NCI-H187 treated with DMSO at 0.1 percent for 48 hours (cell line): ENCODE measurements at places on chromosomes 4 and X.

DNA sequence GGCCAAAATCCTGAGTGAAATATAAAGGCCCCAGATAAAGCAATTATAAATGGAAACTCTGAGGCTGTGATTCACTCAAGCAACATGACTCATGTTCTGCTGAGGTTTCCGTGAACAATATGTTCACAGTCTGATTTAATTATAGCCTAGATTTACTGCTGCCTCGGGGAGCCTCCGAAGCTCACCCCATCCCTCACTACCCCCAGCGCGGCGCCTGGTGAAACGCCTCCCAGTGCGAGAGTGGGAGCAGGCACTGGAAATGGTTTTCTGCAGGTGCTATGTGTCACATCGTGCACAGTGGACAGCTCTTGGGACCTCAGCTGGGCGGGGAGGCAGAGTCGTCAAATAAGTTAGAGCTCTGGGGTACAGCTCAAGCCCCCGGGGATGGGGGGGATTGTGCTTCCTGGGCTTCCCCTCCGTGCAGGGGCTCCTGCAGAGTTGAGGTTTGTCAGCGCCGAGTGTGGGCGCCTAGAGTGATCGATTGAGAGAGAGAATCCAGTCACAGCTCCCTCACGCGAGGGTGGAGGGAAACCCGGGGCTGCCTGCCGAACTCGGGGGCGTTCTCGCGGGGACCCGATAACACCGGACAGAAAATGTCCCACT is 110.6 kb downstream of the PHKA2 start:
- no peak for DNase-seq

DNA sequence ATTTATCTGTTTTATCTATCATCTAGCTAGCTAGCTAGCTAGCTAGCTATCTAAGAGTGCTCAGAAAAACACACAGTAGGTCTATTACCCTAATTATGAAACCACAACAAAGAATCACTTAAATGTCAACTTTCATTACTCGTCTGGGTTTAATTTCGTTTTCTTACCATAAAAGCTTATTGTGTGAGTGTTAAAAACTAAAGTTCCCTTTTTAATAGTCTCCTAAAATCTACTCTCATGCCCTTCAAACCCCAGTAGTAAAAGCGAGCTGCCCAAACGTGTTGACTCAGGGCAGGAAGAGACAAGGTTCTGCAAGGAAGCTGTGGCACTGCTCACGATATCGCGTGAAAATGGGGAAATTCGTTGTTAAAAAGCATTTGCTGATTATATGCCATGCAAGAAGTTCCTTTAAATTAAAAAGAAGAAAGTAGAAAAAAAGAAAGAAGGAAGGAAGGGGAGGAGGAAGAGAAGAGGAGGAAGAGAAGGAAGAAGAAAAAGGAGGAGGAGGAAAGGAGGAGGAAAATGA is 595 bp downstream of the MBNL3 start:
- DNase-seq: no peak

DNA sequence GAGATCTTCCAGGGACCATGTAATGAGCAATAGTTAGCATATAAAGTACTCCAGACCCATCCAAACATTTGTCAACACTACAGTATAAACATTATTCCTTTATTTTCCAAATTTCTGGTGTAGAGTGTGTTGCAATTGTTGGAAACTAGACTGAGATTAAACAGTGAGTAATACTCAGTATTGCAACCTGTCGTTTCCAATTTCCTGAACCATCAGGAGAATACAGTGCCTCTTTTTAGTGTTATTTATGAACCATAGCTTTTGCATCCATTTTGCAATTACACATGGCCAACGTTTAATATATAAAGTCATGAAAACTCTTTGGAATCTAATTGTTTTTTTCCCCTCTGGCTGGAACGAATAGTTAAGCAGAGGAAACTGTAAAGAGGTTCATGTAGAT is 58.3 kb upstream of the DHRSX start:
- DNase-seq: no peak

- no peak for DNase-seq
These were observed 25.5 kb downstream of the HPGD start for GRCh38 chr4:174496631-174497432.

- DNase-seq: no peak
These were observed 47.5 kb upstream of the UGT2B15 start for GRCh38 chr4:68717999-68718398.

DNA sequence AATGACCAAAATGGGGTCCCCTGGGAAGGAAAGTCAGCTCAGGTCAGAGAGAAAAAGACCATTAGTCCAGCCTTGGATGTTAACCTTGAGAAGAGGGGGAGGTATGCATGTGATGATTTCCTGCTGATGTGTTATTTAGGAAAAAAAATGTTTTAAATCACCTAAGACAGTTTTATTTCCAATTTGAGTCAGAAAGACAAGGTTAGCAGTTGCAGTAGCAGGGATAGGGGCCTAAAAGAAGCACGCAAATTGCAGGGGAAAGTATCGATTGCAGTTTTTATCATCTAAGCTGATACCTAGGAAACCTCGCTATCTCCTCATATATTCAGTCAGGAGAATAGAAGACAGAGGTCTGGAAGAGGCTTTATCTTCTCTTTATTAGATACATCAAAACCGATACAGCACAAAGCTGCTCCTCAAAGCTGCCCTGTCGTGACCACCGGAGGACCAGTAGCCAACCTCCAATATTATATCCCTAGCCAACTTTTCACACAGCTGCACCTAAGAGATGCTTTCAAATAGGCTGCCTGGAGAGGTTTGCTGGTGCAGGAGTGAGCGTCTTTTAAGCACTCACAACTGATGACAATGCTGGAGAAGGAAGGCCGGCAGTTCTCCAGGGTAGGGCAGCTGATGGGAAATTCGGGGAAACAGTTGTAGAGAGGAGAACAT is 289.4 kb downstream of the INPP4B start:
- DNase-seq: no peak

- DNase-seq: no peak
These were observed 336.4 kb upstream of the HAND2 start for GRCh38 chr4:173866322-173867026.

- DNase-seq: no peak
These were observed 69.9 kb upstream of the TNIP3 start for GRCh38 chr4:121233982-121234381.

- DNase-seq: no peak
These were observed 27.4 kb downstream of the FAM13A start for GRCh38 chr4:89029591-89029990.

DNA sequence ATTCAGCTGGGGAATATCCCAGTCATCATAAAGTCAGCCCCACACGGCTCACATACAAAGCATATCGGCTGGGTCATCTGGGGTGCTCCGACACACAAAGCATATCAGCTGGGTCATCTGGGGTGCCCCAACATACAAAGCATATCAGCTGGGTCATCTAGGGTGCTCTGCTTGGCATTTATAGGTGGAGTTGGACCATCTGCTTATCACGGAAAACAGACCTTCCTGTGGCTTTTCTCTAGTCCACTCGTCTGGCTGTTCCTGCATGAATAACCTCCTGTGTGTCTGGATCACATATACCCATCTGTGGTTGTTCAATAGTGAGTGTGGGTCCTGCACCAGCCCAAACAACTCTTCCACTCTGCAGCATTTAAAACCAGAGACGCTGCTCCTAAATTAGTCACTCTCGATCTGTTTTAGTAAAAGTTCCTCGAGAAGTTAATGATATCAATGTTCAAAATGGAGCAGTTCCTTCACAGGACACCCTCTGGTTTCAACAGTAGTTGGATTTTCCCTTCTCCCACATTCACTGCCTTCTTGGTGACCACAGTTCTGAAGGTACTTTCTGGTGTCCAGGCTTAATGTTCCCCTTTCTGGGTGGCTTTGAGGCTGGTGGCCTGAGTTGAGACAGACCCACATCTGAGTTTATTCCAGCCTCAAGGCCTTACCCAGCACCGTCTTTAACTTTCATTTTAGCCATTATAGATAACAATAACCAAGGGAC is 70.0 kb upstream of the FRG1 start:
- no peak for DNase-seq

DNA sequence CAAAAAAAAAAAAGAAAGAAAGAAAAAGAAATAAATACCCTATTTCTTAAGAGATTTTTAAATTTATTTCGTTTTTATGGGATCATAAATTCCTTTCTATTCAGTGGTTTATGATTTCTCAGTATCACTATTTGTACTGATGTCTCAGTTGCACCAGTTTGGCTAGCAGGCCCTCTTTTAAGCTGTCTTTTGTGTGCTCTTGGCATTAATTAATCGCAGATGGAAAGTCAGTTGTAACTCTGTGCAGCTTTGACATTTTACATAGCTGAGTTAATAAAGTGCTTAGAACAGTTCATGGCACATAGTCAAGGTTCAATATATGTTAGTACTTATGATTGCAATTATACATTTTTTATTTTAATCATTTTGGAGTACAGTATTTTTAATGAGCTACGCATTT is 123.7 kb upstream of the NUDT6 start:
- no peak for DNase-seq

DNA sequence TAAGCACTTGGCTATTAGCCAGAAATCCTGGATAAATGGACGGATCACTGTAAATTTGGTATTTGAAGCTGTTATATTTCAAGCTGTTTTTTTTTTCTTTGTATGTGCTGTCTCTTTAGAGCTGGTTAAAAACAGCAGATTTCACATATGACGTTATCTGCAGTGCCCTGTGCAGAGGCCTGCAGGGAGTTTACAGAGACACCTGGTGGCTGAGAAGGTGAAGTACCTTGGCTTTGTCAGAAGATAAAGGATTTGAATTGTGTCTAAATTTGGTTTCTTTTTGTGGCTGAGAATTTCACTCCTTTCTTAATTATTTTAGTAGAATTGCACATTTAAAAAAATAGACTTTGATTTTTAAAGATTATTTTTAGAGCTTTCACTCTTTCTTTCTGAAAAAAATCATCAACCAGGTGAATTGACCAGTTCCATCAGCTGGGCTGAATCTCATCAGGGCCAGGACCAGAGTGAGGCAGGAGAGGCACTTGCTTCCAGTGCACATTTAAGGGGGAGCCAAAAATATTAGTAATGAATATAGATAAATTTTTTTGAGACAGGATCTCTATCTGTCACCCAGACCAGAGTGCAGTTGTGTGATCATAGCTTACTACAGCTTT is 9.6 kb upstream of the CHRNA9 start:
- peak; percentile 32 for DNase-seq

- no peak for DNase-seq
These were observed 14.0 kb downstream of the CHIC2 start for GRCh38 chr4:54050214-54050904.

DNA sequence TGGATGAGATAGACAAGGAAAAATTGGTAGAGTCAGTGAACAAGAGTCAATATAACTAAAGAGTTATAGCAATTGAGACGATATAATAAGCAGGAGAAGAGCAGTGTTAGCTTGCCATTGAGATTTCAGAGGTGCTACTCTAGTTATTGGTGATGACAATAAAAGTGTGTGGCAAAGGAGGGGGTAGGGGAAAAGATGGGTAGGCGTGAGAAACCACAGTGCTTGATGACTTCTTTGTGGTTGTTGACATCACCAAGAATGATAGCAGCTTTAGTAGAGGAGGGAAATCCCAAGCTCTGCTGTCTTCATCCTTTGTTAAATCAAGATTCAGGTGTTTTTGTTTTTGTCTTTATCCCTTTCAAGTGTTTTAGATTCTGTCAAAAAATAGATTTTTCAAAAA is 179.9 kb upstream of the PPP3CA start:
- no peak for DNase-seq

DNA sequence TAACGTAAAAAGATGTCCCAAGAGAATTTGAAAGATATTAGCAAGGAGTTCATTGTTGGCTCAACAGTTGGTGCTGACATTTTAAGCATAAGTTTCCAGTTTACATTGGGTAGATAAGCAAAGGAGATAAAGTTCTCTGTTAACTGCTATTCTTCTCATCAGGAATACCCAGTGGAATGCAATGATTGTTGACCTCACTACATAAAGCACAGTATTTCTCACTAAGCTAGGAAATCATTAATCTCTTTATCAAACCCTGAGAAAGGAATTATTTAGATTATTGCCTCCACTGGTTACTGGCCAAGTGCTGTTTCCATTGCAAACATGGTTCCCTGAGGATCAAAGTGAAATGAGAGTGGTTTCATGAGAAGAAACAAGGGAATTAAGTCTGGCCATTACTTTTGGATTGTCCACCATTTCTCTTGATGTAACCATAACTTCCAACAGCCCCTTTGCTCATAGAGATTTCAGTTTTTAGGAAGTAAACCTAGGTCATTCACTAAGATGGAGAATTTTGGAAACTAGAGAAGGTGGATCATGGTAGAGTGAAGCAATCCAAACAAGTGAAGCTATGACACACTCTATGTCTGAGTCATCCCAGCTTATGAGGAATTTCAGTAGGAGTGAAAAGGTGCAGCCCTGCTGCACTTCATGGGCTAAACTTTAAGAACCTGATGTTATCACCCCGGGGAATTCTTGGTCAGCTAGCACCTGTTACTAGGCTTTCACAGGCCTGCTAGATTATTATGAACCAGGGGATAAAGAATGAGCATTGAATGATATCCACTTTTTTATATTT is 163.4 kb downstream of the AREG start:
- DNase-seq: no peak

GRCh38 chr4:8370835-8371595 is 69.5 kb downstream of the ACOX3 start:
- DNase-seq: no peak

DNA sequence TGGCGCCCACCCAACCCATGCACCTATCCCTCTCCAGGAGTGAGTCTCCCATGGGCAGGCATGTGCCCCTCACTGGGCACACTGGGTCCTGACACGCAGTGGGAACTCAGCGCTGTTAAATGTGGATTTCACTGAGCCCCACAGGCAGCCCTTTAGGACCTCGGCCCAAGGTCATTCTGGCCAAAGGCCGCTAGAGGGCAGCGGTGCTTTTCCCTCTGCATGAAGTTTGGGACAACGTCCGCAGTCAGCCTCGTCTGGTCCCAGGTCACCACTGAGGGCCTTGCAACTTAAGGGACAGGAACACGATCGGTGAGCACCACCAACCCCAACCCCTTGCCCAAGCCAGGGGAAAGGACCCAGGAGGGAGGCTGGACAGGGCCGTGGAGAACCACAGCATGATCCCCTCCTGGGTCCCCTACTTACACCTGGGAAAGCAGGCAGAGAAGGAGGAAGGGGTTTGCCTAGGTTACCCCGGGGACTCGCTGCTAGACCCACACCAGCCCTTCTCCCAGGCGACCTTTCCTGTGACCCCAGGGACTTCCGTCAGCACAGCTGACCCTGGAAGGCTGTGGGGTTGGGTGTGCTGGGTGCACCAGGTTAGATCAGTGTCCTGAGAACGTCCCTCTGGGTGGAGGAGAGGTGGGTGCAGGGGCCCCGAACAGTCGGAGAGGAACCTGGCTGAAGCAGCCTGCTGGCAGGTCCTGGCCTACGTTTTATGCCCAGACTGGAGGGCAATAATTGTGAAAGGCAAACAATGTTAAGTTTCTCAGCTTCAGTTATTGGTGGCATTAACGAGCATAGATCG is 24.0 kb downstream of the CYTL1 start:
- DNase-seq: no peak
